ENCODE measurements at places on chromosomes 2 and 18.

- DNase-seq = no peak
Observed at GRCh38 chr2:208879666-208880065, 473.1 kb downstream of the PTH2R start.

GRCh38 chr18:57801325-57801724, 1.8 kb downstream of the ATP8B1 start:
- no peak for DNase-seq

GRCh38 chr2:162106146-162106551, 32.1 kb upstream of the DPP4 start:
- DNase-seq = no peak

DNA sequence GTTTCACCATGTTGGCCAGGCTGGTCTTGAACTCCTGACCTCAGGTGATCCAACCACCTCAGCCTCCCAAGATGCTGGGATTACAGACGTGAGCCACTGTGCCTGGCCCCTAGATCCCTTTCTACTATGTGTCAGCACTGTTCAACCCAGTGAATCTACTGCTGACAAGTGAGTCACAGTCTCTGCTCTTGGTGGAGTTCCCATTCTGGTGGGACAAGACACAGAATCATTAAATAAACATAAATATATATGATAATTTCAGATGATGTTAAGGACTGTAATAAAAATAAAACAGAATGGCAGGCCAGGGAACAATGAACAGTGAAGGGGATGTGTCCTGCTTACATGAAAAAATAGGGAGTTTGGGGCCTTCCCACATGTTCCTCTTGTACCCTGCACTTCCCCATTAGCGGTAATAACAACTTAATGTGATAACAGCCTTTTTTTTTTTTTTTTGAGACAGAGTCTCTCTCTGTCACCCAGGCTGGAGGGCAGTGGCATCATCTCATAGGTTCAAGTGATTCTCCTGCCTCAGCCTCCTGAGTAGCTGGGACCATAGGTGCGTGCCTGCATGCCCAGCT, 112.2 kb downstream of the CPO start:
- no peak for DNase-seq

GRCh38 chr2:44655401-44655864, 286.1 kb upstream of the SIX3 start:
- no peak for DNase-seq

DNA sequence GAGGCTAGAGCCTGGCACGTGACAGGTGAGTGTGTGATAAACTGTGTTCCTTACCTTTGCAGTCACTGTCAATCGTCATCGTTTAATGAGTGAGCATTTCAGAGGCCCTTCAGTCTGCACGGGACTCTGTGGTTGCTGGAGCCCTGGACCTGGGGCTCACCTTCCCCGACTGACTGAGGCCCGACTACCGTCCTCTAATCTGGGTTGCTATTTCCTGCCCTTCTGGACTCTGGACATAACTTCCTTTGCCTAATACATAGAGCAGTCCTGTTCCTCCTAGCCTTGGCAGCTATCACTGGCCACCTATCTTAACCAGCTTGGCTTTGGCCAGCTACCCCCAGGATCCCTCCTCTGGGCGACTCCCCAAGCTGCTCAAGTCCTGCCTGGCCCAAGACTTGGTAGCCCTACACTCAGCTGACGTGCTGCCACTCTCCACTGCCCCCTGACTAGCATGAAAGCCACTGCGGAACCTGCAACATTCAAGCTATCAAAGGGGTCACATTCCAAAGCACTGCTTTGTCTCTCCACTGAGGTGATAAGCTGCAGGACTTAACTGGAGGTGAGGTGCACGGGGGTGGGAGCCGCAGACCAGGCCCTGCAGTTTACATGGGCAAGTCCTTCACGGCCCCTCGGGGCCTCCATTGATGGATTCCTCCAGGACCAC, 11.1 kb upstream of the RAB17 start:
- no peak for DNase-seq

GRCh38 chr2:36177282-36177681, 178.3 kb upstream of the CRIM1 start:
- no peak for DNase-seq

- DNase-seq = no peak
Observed at GRCh38 chr2:125901278-125901677, 754.7 kb upstream of the GYPC start.

GRCh38 chr18:23143016-23143814, 7.9 kb downstream of the CABLES1 start:
- no peak for DNase-seq

GRCh38 chr2:8539743-8540551, 141.9 kb upstream of the ID2 start:
- no peak for DNase-seq

GRCh38 chr2:120132691-120133090, 90.5 kb downstream of the TMEM185B start:
- DNase-seq = no peak

DNA sequence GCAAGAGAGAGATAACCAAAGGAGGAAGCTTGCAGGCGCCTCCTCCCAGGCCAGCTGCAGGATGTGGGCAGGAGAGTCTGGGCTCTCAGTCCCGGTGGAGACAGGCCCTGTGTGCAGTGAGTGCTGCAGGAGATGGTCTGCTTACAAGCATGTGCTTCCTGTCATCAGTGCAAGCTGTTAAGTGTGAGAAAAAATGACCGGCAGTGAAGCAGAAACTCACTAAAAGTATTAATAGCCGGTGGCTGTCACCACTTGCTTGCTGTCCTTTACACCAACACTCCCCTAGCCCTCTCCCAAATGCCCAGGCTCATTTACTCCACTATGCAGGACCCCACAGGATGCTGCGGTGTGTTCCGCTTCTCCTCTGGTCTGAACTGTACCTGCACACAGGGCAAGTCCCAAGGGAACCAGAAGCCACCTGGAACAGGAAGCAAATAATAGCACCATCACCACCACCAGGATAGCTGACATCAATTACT, 435.6 kb upstream of the HS6ST1 start:
- no peak for DNase-seq

DNA sequence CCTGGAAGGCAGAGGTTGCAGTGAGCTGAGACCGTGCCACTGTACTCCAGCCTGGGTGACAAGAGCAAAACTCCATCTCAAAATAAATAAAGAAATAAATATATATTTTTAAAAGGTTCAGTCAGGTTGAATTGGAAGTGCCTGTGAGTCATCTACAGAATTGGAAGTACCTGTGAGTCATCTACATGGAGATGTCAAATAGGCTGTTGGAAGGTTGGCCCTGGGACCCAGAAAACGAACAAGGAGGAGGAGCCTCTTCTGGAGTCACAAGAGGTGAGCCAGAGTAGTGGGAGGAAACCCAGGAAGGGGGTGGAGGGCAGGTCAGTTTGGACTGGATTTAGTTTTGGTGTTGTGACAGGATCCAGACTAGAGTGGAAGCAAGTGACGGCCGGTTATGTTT, 15.2 kb upstream of the SCYGR1 start:
- no peak for DNase-seq

- DNase-seq = no peak
Observed at GRCh38 chr2:242011991-242012764, 142.6 kb downstream of the RTP5 start.

- no peak for DNase-seq
Observed at GRCh38 chr2:24816404-24816803, 23.2 kb downstream of the CENPO start.

DNA sequence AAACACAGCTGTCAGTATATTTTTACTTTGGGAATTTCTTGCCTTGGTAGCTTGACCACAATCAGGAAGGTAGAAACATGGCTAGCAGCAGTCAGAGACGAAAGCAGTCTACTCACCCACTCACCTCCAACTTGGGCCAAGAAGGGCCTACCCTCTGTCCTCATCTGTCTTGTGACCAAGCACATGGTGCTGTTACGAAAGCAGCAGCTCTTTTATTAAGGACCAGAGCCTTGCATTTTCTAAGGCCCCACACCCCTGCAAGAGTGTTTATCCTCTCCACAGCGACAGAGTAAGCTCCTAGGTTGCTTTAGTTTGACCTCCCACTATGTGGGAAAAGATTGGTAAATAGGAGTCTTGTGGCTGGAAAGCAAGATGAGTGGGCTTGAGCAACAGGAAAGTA, 31.3 kb upstream of the MSTN start:
- no peak for DNase-seq

DNA sequence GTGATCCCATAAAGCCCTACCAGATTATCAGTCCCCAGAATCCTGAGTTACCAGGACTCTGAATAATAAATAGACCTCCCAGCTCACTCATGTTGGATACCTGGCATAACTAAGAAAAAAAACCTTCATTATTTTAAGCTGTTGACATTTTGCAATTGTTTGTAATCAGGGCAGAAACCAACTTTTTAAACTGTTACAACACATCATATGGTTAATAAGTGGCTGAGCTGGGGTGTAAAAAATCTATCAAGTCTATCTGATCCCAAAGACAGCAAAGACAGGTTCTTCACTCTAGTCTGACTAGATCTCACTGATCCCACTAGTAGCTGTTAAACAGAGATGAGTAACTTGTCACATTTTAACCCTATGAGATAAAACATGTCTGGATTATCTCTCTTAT, 370.3 kb downstream of the RIT2 start:
- DNase-seq = no peak

- DNase-seq = no peak
Observed at GRCh38 chr18:21241301-21242048, 557 bp upstream of the GREB1L start.

DNA sequence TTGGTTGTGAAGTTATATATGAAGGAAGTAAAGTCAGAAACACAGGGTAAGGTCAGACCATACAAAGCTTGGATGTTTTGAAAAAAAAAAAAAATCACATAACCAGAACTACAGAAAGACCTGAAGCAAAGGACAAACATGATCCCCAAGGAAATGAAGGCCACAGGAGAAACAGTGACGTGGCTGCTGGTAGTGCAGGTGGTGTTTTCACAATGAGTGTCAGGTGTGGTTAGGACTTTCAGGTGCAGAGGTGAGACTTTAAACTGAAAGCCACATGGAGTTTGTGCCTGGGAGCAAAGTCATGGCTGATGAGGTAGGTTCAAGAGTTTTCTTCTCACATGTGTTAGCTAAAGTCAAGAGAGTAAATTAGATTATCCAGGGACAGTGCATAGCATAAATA, 270.7 kb downstream of the PIEZO2 start:
- no peak for DNase-seq

GRCh38 chr2:28108143-28108542, 217.6 kb downstream of the BABAM2 start:
- no peak for DNase-seq

DNA sequence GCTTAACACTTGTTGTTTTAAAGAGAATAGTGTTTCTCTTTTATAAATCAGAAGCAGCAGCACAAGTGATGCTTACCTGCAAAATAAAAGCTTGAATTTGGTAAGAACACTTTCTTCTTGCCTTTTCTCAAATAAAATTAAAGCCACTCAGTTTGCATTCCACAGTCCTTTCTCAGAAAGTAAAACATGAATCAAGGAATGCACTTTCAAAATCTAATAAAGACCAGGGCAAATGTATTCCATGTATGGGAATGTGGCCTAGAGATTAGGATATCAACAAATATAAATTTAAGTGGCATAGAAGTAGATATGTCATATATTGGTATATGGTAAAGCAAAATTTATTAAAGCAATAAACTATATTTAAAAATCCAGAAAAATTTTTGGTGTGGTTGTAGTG, 352.8 kb downstream of the THSD7B start:
- no peak for DNase-seq

- no peak for DNase-seq
Observed at GRCh38 chr18:37452682-37453385, 112.8 kb downstream of the CELF4 start.

DNA sequence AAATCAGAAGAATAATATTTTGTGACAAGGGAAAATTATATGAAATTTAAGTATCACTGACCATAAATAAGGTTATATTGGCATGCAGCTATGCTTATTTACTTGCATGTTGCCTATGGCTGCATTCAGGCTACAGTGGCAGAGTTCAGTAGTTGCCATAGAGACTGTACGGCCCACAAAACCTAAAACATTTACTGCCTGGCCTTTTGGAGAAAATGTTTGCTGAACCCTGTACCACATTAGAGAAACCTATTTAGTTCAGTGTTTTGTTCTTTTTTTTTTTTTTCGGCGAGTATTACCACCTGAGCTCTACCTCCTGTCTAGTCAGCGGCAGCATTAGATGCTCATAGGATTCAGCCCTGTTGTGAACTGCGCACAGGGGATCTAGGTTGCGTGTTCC, 163.7 kb downstream of the MCFD2 start:
- DNase-seq = no peak

DNA sequence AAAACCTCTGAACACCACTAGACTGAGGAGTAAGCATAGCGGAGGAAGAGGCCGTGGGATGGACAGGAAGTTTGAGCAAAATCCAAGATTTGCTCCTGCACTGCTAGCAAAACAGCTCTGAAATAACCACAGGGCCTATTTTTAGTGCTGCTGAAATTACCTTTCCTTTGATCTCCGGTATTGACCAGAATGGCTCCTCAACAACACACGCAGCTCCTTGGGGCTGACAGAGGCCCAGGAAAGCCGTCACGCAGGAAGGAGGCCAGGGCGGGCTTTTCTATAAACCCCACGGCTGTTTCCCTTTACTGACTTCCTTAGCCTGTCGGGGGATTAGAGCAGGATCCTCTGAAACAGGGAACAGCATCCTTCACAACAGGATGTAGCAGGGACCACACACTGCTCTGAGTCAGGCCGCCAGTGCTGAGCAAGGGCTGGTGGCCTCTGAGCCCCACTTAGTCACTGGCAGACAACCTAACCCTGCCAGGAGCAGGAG, 80.8 kb upstream of the LCLAT1 start:
- peak; percentile 11 for DNase-seq

GRCh38 chr2:73037947-73038585, 33.4 kb downstream of the SFXN5 start:
- DNase-seq = no peak

DNA sequence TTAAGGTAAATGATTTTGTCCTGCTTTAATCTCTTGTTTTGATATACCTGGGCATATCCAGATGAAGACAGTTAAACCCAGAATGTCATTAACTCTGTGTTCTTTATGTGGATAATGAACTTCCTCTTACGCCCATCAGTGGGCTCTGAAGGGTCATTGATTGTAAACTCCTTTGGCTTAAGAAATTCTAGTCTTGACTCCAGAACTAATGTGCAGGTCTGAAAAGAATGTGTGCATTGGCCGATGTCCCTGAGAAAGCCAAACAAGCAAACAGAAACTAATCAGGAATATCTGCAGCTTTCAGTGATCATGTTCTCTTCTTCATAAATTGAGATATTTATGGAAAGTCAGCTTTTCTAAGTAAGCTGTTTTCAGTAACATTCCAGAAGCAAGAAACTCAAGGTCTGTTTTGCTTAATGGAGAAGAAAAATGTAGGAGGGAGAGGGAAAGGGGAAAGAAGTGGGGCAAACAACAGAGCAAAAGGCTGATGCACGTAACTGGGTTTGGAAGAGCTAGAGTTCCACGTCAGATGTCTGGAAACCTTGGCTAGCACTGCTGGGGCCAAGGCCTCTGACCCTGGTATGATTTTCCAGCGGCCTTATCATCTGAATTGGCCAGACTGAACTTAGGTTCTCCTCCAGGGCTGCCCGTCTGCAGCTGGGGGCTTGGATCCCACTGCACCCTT, 61.3 kb upstream of the FHL2 start:
- no peak for DNase-seq

- no peak for DNase-seq
Observed at GRCh38 chr2:225326969-225327368, 72.5 kb upstream of the NYAP2 start.

Data from activated CD4-positive, alpha-beta T cell treated with anti-CD3 and anti-CD28 coated beads for 1 hour (primary cell).